ENCODE measurements at places on chromosomes 2 and 18.

DNA sequence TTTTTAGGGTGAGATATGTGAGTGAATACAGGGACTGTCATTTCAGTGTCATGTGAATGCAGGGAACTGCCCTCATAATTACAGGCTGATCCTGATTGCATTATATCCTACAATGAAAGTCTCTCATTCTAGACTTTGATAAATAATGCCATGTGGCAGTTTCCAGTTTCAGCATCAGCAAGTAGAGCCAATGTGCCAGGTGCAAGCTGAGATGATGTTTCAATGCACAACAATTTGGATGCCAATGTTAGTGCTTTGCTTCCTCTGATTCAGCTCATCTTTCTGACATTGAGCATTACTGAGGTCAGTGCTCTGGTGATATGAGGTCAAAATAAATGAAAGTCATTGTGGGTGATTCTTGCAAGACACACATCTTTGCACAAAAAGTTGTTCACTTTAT lies 63.7 kb upstream of the TFPI start:
- no peak for DNase-seq

DNA sequence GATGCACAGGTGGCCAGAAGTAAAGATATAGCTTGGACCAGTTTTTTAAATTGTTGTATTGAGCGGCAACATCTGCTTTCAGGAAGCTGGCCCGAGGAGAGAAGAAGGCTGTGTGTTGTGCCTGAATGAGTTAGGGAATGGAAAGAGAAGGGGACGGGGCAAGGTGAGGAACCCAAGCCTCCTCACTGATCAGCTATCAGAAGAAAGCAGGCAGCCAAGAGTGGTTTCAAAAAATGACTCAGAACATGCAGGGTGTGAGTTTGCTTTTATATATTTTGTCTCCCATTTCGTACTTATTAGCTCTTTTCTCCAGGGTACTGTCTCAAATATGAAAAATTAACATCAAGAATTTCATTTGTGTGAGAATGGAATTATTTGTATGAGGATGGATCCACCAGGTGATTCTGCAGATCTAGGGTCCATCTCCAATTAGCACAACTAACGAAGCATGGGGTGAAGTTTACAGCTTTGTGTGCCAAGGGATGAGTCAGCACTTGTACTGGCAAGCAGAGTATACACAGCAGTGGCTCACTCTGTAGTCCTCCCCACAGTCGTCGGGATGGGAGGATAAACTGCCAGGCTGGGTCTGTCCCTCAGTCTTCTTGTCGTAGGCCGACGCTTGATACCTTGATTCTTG lies 175.7 kb downstream of the PIEZO2 start:
- DNase-seq: no peak

DNA sequence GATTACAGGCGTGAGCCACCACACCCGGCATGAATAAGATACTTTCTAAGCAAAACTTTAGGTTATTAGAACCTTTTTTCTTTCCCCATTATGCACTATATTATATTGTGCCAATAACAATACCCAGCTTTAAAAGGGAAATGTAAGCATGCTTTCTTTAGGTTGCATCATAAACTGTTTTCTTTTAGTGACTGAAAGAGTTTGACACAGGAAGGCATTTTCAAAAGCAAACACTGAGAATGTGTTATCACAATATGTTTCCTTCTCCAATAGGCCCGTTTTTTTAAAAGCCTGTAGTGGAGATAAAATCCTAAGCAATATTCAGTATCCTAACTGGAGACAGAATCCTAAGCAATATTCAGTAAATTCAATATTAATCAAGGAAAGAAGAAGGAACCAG lies 16.7 kb upstream of the EPB41L5 start:
- DNase-seq: no peak

- no peak for DNase-seq
Measured at GRCh38 chr2:184402381-184402780, 195.9 kb upstream of the ZNF804A start.

DNA sequence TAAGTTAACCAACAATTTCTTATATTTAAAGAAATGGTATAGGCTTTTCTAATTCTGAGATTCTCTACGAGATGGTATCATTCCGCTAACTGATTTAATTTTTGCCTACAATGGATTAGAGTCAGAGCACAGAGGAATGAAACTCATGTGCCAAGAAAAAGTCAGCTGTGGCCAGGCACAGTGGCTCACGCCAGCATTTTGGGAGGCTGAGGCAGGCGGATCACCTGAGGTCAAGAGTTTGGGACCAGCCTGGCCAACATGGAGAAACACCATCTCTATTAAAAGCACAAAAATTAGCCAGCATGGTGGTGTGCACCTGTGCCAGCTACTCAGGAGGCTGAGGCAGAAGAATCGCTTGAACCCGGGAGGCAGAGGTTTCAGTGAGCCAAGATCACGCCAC lies 17.0 kb upstream of the TTN start:
- no peak for DNase-seq

- DNase-seq: peak; percentile 90
Measured at GRCh38 chr2:239249776-239250175, 151.0 kb downstream of the HDAC4 start.
